ENCODE measurements at places on chromosomes 4 and X.

GRCh38 chr4:33725861-33726260, 2518.5 kb downstream of the ARAP2 start:
- no peak for DNase-seq

GRCh38 chrX:42094218-42094617, 170.9 kb upstream of the CASK start:
- DNase-seq = no peak

DNA sequence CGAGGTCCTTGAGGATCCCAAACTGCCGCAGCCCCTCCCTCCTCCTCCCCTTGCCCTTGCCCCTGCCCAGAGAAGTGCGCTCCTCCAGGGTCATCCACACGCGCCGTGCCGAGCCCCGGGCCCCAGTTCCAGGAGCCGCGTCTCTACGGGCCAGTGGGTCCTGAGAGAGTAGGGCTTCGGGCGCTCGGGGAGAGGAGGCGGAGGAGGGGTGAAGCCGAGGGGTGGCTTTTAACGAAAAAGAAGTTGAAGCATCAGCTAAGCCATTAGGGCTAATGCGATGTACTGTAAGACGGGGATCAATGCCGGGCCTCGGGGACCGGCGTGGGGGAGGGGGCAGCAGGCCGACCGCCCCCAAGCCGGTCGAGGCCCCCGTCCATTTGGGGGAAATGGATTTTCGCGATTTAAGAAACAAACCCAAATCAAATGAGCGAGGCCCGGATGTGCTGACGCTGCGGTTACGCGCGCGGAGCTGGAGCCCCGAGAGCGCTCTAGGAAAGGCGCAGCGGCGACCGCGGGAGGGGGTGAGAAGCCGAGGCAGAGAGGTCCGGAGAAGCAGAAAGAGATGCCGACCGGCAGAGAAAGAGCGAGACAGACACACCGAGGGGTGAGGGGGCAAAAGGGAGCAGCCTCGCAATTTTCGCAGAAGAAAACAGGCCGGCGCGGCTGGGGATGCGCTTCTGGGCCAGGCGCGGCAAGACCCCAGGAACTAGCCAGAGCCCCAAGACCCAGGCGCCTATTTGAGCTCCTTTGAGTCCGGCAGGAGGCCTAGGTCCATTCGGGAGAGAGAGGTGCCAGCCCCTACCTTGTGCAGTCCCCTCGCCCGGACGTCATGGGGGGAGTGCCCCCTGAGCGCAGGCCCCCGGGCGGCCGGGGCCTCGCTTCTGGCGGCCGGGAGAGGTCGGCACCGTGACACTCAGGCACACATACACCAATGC, 13.6 kb downstream of the HMX1 start:
- no peak for DNase-seq

DNA sequence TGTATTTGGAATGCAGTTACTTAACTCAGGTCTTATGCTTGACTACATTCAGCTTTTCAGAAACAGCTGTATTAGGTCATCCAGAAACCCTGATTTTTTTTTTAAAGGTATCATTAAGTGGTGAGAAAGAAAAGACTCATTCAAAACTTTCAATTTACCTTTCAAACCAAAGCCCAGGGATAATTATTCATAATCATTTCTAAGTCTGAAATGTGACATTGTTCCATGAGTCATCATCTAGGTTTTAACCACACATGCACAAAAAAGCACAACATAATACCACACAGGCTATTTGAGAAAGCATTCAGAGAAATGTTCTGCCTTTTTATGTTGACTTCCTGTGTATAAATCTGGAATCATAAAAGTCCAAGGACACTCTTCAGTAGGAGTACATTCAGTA, 288.2 kb downstream of the IL1RAPL2 start:
- no peak for DNase-seq

GRCh38 chr4:31427691-31428090, 707.5 kb downstream of the PCDH7 start:
- DNase-seq = no peak

GRCh38 chr4:33954759-33955158, 2289.6 kb downstream of the ARAP2 start:
- no peak for DNase-seq

DNA sequence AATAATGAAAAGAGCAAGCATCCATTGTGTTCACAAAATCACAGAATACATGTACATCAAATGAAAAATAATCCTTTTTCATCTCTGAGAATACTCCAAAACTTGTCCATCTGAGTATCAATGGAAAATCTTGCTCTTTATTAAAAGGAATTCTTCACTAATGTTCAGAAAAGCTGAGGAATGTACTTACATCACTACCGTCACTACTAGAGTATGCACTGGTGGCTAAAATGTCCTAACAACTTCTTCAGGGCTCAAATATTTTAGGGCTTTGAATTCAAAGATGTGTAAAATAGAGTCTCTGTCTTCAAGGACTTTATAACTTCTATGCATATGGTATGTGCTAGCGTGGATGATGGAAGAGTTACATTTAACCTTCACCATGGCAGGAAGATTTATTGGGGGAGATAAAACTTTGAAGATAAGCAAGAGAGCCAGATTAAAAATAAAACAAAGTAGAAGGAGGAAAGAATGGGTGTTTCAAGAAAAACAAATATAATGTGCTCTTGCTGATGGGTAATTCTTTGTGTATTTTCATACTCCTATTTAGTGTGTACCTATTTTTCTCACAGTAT, 55.1 kb downstream of the DMD start:
- DNase-seq = no peak

GRCh38 chr4:40573593-40574311, 55.9 kb downstream of the RBM47 start:
- no peak for DNase-seq

GRCh38 chrX:39159921-39160507, 358.8 kb downstream of the MID1IP1 start:
- no peak for DNase-seq

DNA sequence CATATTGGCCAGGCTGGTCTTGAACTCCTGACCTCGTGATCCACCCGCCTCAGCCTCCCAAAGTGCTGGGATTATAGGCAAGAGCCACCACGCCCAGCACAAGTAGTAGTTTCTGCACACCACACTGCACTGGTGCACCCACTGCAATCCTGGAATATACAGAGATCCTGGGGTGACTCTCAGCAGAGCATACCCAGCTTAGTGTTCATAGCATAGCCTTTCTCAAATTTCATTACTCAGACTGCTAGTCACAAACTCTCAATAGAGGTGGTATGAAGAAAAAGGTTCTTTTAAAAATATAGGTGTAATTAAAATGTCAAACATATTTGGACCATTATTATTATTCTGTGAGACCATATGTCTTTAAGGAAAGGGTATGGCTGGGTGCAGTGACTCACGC, 6.2 kb upstream of the ARHGAP10 start:
- no peak for DNase-seq

- no peak for DNase-seq
Observed at GRCh38 chrX:19924285-19924684, 36.9 kb upstream of the SH3KBP1 start.

DNA sequence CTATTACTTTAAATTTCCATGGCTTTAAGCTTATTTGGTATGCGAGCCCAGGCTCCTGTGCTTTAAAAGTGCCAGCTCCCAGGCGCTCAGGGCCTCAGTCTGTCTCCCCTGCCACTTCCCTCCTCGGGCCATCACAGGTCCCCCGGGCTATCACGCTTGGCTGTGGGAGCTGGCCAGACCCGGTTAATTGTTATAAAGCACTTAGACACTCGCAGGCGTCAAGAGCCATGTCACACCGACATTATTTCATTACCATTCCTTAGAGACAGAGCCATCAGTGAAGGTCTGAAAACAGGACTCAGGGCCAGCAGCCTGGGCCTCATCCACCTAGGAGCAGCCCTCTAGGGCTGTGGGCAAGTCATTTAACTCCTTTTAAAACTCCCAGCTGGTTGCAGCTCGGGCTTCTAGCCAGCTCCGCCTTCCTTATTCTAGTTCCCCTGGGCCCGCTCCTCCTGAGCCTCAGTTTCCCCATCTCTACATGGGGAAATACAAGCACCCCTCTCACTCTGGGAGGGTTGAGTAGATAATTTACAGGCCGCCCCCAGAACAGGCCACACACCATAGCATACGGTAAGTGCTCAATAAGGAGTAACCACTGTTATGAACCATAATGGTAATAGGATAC, 99.0 kb downstream of the HMX1 start:
- no peak for DNase-seq

- DNase-seq = no peak
Observed at GRCh38 chrX:22128961-22129360, 96.8 kb downstream of the PHEX start.

- no peak for DNase-seq
Observed at GRCh38 chr4:187711586-187711985, 284.0 kb upstream of the ZFP42 start.

GRCh38 chrX:71440401-71440800, 74.2 kb downstream of the TAF1 start:
- no peak for DNase-seq

DNA sequence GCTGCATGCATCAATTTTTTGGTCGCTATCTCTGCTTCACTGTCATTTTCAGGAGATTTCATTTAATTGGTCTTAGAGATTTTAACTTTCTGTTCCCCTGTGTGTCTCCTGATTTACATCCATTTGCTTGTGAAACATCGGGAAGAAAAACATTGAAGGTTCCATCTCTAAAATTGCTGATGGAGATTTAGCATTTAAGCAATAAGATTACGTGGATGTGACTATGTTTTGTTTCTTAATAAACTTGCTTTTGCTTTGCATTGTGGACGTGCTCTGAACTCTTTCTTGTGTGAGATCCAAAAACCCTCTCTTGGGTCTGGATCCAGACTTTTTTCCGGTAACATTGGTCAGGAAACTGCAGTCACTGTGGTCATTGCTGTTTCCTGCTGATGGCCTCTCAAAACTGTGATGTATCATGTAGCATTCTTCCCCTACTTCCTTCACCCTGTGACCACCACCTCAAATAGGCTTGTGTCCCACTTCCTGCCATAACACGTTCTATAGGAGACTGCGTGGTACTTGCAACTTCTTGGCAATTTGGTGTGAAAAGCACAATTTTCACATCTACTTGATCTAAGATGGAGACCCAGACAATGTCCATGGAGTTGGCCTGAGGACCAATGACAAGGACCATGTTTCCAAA, 4.9 kb downstream of the CXCL2 start:
- DNase-seq = no peak

- DNase-seq = peak; percentile 66
Observed at GRCh38 chrX:37455381-37455780, 106.2 kb downstream of the PRRG1 start.

DNA sequence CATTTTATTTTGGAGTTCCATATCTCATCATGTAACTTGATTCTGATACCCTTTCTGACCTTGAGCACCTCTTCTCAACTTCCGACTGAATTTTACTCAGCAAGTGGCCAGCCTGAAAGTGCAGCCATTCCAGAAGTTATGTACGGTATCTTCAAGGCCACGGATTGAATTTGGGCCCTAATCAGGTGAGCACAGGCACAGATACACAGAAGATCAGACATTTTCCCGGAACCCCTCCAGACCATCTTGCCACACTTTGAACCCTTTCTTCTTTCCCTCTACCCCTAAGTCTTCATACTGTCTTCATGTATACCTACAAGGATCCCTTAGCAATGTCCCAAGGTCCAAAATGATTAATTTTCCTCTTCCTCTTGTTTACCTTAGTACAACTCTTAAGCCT, 108.2 kb downstream of the FNIP2 start:
- no peak for DNase-seq

- DNase-seq = no peak
Observed at GRCh38 chr4:38905652-38906385, 38.2 kb downstream of the FAM114A1 start.

- no peak for DNase-seq
Observed at GRCh38 chrX:38639730-38640129, 78.4 kb downstream of the TSPAN7 start.

- no peak for DNase-seq
Observed at GRCh38 chr4:172555725-172556124, 612.9 kb upstream of the GALNT7 start.

GRCh38 chr4:75717408-75717807, 7.0 kb upstream of the USO1 start:
- DNase-seq = no peak

DNA sequence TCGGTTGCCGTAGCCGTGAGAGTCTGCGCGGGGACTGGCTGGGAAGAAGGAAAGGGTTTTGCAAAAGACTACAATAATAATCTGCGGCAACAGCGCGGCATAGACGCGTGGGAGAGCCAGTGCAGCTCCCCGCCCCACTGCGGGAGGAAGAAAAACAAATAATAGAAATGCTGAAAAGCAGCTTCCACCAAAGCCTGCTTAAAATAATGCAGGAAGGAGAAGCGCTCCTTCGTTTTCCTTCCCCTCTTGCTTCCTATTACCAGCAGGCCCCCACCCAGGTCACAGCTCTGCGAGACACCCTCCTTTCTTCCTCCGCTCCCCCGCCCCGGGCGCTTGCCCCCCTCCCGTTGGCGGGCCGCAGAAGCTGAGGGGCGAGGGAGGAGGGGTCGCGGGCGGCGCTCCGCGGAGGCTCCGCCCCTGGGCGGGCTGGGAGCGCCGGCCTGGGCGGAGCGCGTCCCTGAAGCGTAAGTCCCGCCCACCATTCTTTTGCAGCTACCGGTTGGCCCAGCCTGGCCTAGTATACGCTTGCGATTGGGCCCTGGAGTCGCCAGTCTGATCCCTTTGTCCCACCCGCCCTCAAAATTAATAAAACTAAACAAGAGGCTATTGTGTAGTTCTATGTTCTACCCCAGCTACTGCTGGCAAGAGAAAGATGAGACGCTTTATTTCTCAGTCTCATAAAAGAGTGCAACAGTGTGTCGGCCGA, 636 bp upstream of the AMOT start:
- peak; percentile 82 for DNase-seq

DNA sequence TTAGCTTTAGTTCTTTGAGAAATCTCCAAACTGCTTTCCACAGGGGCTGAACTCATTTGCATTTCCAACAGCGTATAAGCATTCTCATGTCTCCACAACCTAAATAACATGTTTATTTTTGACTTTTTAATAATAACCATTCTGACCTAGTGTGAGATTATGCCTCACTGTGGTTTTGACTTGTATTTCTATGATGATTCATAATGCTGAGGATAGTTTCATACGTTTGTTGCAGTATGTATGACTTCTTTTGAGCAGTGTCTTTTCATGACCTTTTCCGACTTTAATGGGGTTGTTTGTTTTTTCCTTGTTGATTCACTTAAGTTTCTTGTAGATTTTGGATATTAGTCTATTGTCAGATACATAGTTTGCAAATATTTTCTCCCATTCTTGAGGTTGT, 1833.0 kb upstream of the PCDH10 start:
- DNase-seq = no peak

GRCh38 chrX:21974011-21974385, 33.5 kb downstream of the SMS start:
- DNase-seq = no peak

DNA sequence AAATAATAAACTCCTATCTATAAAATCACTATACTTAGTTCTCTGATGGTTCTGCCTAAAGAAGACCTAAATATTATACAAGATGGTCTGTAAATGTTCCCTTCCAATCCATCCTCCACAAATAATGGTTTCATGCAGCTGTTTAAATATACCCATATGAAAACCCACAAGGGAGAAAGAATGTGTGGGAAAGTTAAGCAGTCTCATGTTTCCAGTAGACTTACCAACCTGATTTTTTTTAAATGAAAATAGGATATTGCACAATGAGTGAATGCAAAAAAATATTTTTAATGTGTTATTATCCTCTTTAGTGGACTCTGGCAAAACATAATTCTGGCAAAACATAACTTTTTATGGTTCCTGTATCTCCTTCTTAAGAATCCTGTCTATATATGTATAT, 23.3 kb downstream of the CAMK2D start:
- DNase-seq = peak; percentile 33

- DNase-seq = no peak
Observed at GRCh38 chr4:153676984-153677383, 7.1 kb upstream of the TLR2 start.

GRCh38 chrX:45788315-45788714, 587.6 kb upstream of the DIPK2B start:
- no peak for DNase-seq

All from NCI-H2171 treated with DMSO at 0.1 percent for 48 hours (cell line).